ENCODE measurements at places on chromosomes 6 and 20.

GRCh38 chr6:3549314-3549940 lies 92.6 kb upstream of the SLC22A23 start:
- DNase-seq = peak; percentile 69

DNA sequence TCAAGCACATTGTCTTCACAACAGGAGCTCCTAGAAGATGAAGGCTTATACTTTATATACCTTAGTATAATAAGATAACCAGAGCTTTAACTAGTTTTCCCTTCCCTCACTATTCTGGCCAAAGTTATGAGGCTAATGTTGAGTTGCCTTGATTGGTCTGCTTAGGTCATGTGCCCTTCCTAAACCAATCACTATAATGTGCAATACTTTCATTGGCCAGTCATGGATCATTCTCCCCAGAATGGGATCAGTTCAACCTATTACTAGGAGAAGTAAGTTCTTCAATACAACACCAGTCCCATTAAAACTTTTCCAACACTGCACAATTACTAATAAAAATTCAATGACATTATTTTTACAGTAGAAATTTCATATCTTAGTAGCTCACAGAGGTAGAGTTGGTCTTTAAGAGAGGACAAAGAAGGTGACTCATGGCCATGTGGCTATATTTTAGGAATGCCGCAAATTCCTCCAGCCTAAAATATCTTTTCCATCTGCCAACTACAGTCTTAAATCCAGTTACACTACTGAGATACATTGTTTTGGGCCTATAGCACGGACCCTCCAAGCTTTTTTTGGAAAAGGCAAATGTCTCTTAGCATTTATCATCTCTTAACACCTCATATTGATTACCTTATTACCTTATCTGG lies 12.5 kb upstream of the POU3F2 start:
- no peak for DNase-seq

- no peak for DNase-seq
These were observed 64.2 kb upstream of the ASIP start for GRCh38 chr20:34177052-34177451.

- DNase-seq = no peak
These were observed 69.1 kb upstream of the FLRT3 start for GRCh38 chr20:14406495-14406894.

DNA sequence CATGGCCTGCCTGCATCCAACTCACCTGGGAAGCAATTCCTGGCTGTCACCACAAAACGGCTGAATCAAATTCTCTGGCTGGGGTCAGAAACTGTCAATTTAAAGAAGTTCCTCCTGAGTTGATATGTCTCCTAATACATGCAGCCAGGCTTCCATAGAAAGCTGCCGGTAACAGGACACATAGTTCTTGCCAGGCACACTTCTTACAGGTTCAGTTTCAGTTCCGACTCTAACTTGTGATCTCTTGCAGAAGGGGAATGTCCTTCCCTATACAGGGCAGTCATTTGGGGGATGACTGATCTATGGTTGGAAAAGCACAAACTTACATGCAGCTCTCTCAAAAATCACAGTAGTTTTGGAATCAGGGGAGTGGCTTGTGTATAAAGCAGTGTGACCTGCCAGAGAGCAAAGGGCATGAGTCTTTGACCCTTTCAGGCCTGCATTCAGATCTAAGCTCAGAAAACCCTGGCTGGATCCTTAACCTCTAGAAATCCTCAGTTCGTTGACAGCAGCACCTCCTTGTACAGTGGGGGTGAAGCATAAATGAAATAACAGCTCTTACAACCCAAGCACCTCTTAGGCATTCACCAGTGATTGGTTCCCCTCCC lies 195.6 kb downstream of the SCP2D1 start:
- DNase-seq = no peak

DNA sequence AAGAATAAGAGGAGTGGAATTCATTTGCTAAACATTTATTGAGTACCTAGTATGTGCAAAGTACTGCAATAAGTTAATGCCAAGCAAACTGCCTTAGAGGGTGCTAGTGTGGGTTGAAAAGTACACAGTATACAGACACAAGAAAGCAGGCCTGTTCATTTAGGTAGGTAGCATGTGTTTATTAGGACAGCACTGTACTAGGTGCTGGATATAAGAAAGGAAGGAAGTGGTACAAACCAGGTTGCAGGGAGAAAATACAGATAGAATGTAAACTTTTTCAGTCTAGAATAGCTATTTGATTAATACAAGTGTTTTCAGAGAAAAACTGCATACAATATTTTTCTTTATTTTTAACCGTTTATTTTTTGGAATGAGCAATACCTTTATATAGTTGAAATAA lies 68.1 kb downstream of the PHF20 start:
- DNase-seq = no peak

DNA sequence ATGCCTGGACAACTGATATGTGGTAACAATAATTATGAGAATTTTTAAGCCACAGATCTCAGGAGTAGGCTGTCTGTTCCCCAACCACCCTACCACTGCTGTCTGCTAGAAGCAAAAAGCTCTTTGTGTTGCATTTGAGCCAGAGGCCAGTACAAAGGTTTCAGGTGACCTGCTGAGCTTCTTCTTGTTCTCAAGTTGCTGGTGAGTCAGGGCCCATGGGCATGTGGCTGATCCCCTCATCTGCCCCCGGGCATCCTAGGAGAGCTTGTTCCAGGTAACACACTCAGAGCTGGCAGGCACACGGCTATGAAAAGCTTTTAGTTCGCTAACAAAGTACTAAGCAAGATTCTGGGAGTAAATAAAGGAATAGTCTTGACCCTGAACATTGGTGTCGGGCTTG lies 285.3 kb downstream of the CDC5L start:
- no peak for DNase-seq

- DNase-seq = no peak
These were observed 70.8 kb upstream of the FOXC1 start for GRCh38 chr6:1538810-1539478.

DNA sequence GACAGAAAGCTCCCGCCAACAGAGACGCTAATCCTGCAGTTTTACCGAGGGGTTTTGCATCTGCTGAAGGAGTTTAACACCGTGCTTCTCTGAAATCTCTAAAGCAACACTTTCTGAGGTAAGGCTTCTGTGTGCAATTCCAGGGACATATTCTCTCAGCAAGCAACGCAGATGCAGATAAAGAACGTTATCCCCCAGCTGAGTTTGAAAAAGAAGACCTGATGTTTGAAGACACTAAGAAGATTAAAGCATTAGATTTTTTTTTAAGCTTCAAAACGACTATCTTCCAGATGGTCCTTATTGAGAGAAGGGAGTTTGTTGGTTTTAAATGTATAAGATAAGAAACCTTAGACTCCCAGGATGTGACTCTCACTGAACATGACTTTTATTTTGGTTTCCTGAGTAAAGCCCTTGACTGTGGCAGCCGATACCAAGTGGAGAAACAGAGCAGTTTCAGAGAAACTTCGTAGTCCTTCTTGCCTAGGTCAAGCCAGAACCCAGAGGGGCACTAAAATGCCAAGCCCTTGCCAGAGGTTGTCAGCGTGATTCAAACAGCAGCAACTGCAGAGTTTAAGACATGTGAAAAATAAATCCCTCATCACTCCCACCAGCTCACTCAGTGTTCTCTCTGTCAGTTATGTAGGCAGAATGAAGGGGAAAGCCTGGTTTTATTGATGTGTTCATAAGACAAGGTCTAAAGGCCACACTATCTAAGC lies 353.3 kb upstream of the CNR1 start:
- no peak for DNase-seq

DNA sequence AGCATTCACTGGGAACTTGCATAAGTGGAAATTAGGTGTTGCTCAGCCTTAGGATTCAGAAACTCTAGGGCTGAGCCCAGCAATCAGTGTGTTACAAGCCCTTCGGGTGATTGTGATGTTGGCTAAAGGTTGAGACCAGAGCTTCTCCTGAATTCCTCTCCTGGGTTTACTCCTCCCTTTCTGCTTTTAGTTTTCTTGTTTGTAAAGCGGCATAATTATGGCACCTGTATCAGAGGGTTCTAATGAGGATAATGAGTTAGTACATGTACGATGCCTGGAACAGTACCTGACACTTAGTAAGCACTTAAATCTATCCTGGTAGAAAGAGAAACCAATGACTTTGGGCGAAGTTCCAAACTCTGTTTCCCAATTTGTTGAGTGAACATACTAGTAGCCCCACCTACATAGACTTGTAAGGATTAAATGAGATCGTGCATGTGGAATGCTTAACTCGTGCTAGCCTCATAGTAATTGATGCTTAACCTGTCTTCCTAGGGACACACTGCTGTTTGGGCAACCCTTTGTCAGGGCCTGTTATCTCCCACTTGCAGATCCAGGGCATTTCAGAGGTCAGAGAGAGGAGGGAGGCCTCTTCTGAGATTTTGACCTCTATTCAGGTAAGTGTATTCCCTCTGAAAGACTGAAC lies 932 bp upstream of the EZR start:
- DNase-seq = no peak

DNA sequence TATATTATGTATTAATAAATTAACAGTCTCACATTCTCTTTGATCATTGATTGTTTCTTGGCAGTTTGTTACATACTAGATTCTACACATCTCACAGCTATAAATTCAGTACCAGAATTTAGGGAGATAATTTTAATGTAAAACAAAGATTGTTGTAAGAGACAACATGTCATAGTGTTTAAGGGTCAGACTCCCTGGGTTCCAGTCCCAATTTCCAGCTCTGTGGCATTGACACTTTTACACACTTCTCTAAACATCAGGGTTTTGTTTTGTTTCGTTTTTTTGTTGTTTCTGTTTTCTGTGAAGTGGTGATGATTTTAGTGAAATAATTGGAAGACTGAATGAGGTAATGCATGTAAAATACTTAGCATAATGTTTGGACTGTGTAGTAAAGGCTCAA lies 19.9 kb downstream of the ADGRB3 start:
- no peak for DNase-seq

DNA sequence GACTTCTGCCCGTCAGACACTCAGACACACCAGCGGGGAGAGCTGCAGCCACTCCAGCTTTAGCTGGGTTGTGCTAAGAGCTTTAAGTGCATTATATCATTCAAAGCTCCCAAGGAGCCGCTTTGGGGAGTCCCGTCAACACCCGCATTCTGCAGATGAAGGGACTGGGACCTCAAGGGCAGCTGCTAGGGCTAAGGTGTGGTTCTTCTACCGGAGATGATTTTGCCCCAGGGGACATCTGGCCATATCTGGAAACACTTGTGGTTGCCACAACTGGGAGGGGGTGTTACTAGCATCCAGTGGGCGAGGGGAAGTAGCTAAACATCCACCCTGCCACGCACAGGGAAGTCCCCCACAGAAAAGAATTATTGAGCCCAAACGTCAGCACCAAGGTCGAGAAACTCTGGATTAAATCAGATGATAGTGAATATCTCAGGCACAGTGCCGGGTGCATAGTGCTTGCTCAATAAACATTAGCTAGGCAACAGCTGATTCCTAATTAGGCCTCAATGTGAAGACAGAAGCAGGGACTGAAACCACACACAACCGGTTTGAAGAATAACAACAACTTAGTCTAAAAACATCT lies 29.6 kb downstream of the PMEPA1 start:
- no peak for DNase-seq

DNA sequence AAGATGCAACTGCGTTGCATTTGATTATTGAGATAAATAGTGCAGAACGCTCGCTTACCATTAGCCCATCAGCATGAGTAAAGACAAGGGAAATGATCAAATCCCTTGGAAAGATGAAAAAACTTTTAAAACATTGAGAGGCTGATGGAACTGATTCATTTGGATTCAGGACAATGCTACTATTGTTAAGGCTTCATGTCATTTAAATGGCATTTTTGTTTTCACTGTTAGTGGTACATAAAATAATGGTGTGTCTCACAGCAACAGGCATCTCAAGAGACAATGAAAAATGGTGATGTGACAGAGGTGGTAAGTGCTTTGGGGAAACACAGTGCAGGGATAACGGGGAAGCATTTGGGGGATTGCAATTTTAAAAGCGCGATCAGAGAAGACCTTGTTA lies 159.7 kb upstream of the KCNG1 start:
- no peak for DNase-seq

GRCh38 chr6:159184559-159184958 lies 15.4 kb downstream of the FNDC1 start:
- no peak for DNase-seq

- no peak for DNase-seq
These were observed 153.9 kb upstream of the ENPP5 start for GRCh38 chr6:46324706-46325105.

DNA sequence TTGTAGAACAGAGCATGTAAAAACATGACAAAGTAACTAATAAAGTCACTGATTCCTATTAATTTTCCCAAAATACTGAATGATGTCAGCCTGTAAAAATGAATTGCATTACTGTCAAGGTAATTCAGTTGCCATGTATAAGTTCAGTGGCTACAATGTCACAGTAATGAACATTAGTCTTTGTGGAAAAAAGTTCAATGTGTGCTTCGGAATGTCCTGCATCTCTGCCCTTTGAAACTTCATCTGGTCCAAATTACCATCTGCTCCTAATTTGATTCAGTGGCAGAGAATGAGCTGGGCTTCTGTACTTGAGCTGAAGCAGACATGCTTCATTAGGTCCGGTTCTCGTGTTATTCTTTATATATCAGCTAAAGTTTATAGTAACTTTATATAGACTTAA lies 567.4 kb downstream of the COL12A1 start:
- no peak for DNase-seq

- no peak for DNase-seq
These were observed 3.4 kb upstream of the DACT2 start for GRCh38 chr6:168322966-168323365.

Measured in NCI-H1105 (cell line).